ENCODE measurements at places on chromosomes 1 and 21. TPM values are rescaled to one million over a fixed set of nuclear protein-coding genes. Genes with fewer than 3 reads are reported as not detected.
A peak's percentile ranks its signal among the peaks of the same experiment; 100 is the strongest.

Gene GJA4
- total RNA-seq = not detected

Gene KRTAP24-1
- not detected for total RNA-seq

Gene OR2L5
- 0.25 TPM for total RNA-seq

Gene KRTAP21-2
- total RNA-seq = not detected

Gene FCRL4
- total RNA-seq = not detected

Gene B3GALT5
- total RNA-seq = not detected

Gene SLC9C2
- total RNA-seq = not detected

Gene WASF2
- 164 TPM for total RNA-seq

Gene SYT6
- not detected for total RNA-seq

DNA sequence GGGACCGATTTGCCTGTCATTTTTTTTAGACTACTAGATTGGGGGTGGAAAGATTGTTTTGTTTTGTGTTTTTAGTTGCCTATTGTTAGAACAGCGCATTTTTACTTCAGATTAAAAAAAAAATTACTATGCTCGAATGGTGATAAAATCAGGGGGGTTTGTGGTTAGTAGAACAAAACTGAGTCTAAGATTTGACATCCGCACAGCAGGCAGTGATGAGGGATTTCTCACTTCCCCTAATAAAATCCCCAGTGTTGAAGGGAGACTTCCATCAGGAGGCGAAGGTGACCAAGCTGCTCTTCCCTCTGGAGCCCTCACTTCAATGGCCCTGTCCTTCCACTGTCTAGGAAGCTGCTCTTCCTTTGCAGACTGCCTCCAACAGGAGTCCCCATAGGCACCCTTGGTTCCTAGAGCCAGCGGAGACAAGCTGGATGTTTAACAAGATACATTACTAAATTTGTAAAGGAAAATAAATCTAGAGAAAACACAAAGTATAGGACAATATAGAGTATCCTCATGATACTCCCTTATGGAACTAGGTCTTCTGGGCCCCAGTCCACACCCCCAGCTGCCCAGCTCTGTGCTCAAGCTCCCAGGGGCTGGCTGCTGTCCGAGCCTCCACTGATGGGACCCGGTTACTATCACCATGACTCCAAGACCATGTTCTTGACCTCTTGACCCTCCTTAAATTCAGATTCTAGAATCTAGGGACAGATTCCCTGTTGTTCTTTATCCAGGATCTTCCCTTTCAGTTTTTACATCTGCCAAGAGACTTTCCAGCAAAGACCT is 31.0 kb downstream of the TENT5C start:
- H3K4me3 ChIP-seq = no peak overlapping the region
- H3K27ac ChIP-seq = no peak overlapping the region
- no peaks in the 10 kb centered on the region for H3K27me3 ChIP-seq
- H3K4me1 ChIP-seq = peaks cover 29% of the 10 kb centered on the region
- DNase-seq = no peak
- no peaks in the 10 kb centered on the region for H3K36me3 ChIP-seq

DNA sequence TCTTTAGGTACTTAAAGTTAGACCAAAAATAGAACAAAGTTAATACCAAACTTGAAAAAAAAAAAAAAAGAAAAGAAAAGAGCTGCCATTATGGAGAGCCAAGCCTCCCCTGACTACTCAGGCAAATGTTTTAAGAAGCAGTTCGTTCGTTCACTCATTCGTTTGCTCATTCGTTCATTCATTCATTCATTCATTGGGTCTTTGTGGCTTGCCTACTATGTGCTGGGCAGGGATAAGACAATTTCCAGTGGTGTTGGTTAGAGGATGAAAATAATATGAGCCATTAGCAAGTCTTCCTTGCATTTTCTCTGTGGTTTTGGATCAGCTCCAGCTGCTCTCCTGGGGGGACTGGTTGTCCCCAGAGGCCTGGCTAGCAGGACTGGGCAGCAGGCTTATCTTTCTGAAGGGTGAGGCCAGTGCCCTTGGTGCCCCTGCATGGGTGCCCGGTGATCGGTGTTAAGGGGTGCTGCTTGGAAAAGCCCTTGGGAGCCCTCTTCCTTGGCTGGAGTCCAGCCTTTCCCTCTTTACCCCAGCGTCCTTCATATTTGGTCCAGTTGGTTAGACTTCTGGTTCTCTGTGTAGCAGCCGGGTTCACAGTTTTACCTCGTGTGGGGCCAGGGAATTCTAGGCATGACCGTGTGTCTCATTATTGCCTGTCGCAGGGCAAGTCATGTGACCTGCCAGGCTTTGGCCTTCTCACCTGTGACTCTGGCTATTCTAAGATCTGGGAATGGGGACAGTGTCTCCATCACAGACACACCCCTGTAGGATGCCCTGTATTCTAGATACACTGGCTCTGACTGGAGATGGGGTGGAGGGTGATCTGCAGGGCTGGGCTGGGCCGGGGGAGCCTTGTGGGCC is 32.8 kb downstream of the LHX4 start:
- no peak overlapping the region for H3K27ac ChIP-seq
- no peaks in the 10 kb centered on the region for H3K36me3 ChIP-seq
- no peaks in the 10 kb centered on the region for H3K4me1 ChIP-seq
- DNase-seq = no peak
- H3K4me3 ChIP-seq = no peak overlapping the region
- no peaks in the 10 kb centered on the region for H3K27me3 ChIP-seq

- no peak overlapping the region for H3K4me3 ChIP-seq
- no peaks in the 10 kb centered on the region for H3K27me3 ChIP-seq
- peak overlapping the region; percentile 50 for H3K27ac ChIP-seq
- H3K4me1 ChIP-seq = peaks cover 44% of the 10 kb centered on the region
- DNase-seq = no peak
These were observed 177.7 kb downstream of the VAV3 start for GRCh38 chr1:107787299-107787698.

DNA sequence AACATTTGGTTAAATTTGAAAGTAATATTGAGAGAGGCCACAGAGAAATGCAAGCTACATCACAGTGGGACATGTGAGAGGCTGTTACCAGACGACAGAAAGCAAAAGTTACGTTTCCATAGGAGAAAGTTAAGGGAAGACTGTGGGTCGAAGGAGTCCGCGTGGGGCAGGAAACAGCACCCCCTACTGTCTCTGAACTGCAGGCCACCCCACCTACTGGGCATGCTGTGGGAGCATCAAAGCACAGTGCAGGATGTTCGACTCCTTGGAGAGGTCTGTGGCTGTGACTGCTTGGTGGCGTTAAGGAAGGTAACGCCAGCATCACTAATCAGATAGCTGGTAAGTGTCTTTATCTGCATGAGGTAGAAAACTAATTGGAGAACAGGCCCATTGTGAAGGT is 123.9 kb downstream of the PTBP2 start:
- peak; percentile 1 for DNase-seq
- no peaks in the 10 kb centered on the region for H3K4me1 ChIP-seq
- no peaks in the 10 kb centered on the region for H3K36me3 ChIP-seq
- no peak overlapping the region for H3K27ac ChIP-seq
- no peaks in the 10 kb centered on the region for H3K27me3 ChIP-seq

DNA sequence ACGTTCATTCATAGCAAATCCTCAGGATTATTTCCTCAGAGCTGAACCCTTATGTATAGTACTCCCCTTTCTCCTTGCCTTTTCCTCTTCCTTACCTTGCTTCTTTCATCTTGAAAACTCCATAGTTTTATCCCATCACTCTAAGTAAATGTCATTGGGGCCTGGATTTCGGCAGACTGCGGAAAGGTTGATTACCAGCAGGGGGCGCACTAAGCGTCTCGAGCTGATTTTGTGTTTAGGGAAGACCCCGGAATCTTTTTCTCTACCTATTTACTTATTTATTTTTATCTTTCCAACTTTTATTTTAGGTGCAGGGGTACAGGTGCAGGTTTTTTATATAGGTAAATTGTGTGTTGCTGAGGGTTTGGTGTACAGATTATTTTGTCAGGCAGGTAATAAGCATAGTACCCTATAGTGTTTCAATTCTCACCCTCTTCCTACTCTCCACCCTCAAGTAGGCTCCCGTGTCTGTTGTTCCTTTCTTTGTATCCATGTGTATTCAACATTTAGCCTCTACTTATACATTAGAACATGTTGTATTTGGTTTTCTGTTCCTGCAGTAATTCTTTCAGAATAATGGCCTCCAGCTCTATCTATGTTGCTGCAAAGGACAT is 11.4 kb upstream of the MTARC1 start:
- no peaks in the 10 kb centered on the region for H3K27me3 ChIP-seq
- no peak overlapping the region for H3K4me3 ChIP-seq
- H3K27ac ChIP-seq = no peak overlapping the region
- peak; percentile 4 for DNase-seq

DNA sequence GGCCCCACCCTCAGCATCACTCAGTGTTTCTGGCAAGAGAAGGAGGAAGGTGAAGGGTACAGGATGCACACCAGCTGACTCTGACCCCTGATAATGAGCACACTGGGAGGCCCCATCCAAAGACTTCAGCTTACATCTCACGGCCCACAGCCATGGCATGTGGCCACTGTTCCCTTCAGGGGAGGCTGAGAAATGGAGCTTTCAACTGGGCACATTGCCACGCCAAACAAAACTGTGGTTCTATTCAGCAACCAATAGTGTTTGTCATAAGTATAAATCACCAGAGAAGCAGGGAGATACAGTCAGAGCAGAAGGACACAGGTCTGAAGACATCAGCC is 12.7 kb upstream of the TRAF3IP3 start:
- no peaks in the 10 kb centered on the region for H3K36me3 ChIP-seq
- DNase-seq = no peak
- H3K4me1 ChIP-seq = peaks cover 25% of the 10 kb centered on the region
- H3K27ac ChIP-seq = no peak overlapping the region
- H3K4me3 ChIP-seq = no peak overlapping the region

- no peak for DNase-seq
- peaks cover 24% of the 10 kb centered on the region for H3K36me3 ChIP-seq
- no peaks in the 10 kb centered on the region for H3K27me3 ChIP-seq
- peak overlapping the region; percentile 99 for H3K4me3 ChIP-seq
These were observed 651 bp downstream of the COA6 start for GRCh38 chr1:234373959-234374254.

- no peaks in the 10 kb centered on the region for H3K36me3 ChIP-seq
- no peak overlapping the region for H3K4me3 ChIP-seq
- DNase-seq = no peak
- H3K27me3 ChIP-seq = no peaks in the 10 kb centered on the region
These were observed 85.7 kb upstream of the NGF start for GRCh38 chr1:115423776-115424175.

DNA sequence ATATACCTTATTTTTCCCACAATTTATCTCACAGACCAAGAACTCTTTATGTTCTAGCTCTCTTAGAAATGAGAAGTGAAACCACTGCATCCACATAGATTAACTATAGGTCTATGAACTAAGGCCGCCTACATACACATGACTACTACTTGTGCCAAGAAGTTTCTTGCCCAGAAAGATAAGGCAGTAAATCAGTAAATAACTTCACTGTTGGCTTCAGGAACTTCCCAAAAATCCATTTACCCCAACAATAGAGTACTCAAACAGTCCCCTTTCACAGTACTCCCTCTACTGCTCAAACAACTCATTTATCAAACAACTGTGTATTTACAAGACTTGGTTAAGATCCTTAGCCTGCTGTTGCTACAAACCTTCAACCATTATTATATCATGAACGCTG is 96.5 kb downstream of the NME7 start:
- no peaks in the 10 kb centered on the region for H3K36me3 ChIP-seq
- no peaks in the 10 kb centered on the region for H3K27me3 ChIP-seq
- H3K4me1 ChIP-seq = no peaks in the 10 kb centered on the region
- no peak for DNase-seq
- H3K4me3 ChIP-seq = no peak overlapping the region

DNA sequence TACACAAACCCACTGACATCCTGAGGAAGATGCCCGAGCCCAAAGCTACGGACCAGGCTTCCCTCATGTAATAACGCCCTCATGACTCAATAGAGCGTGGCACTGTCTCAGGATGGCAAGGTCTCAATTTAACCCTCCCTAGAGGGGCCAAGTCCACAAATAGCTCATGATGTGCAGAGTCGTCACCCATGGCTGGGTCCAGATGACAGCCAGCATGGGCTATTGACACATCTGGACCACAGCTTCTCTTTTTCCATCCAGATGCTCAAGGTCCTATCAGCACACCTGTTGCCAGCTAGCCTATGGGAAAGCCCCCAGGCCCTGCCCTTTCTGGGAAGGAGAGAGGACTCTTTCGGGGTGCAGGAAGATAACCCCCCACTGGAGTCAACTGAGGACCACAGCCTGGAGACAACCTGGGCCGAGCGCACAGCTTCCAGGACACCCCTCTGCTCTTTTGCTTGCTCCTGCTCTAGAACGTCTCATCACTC is 2.8 kb downstream of the LAPTM5 start:
- peak overlapping the region; percentile 96 for H3K4me3 ChIP-seq
- H3K4me1 ChIP-seq = peaks cover 84% of the 10 kb centered on the region
- no peak for DNase-seq
- peak overlapping the region; percentile 92 for H3K27ac ChIP-seq
- peaks cover 4% of the 10 kb centered on the region for H3K36me3 ChIP-seq
- H3K27me3 ChIP-seq = no peaks in the 10 kb centered on the region

DNA sequence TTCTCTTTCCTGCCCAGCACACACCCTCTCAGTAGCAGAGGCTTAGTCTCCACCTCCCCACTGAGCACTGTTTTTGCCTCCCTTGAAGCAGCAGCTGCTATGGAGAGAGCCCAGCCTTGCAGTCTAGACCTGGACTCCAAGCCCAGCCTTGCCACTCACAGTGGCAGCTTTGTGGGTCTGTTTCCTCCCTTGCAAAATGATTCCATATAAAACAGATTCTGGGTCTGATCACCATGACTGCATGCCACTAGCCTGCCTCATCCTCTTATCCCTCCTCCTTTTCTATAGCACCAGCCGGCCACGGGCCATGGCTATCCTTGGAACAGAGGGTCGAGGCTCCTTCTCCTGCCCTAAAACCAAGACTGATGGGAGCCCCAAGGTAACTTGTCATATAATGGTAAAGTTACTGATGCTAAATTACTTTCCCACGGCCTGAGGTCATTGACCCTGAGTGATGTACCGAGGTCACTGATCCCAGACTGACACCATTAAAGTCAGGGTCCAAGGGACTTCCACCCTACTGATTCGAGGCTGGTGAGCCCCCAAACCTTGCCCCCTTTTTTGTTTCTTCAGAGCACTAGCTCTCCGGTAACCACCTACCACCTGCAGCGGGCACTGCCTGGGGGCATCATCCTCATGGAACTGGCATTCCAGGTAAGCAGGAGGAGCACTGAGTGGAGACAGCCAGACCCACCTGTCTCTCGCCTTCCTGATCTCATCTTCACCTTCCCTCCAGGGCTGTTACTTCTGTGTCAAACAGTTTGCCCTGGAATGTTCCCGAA is 7.9 kb downstream of the HYI start:
- no peaks in the 10 kb centered on the region for H3K27me3 ChIP-seq
- H3K4me1 ChIP-seq = no peaks in the 10 kb centered on the region
- H3K4me3 ChIP-seq = no peak overlapping the region
- H3K36me3 ChIP-seq = peaks cover 76% of the 10 kb centered on the region

GRCh38 chr21:34279883-34280282 is 83.9 kb upstream of the KCNE2 start:
- H3K27me3 ChIP-seq = peaks cover under 1% of the 10 kb centered on the region
- no peak overlapping the region for H3K27ac ChIP-seq
- no peaks in the 10 kb centered on the region for H3K4me1 ChIP-seq

Data from CD4-positive, alpha-beta memory T cell (primary cell).